DMS79 treated with DMSO at 0.1 percent for 48 hours (cell line): ENCODE measurements at places on chromosomes 16 and 17.

DNA sequence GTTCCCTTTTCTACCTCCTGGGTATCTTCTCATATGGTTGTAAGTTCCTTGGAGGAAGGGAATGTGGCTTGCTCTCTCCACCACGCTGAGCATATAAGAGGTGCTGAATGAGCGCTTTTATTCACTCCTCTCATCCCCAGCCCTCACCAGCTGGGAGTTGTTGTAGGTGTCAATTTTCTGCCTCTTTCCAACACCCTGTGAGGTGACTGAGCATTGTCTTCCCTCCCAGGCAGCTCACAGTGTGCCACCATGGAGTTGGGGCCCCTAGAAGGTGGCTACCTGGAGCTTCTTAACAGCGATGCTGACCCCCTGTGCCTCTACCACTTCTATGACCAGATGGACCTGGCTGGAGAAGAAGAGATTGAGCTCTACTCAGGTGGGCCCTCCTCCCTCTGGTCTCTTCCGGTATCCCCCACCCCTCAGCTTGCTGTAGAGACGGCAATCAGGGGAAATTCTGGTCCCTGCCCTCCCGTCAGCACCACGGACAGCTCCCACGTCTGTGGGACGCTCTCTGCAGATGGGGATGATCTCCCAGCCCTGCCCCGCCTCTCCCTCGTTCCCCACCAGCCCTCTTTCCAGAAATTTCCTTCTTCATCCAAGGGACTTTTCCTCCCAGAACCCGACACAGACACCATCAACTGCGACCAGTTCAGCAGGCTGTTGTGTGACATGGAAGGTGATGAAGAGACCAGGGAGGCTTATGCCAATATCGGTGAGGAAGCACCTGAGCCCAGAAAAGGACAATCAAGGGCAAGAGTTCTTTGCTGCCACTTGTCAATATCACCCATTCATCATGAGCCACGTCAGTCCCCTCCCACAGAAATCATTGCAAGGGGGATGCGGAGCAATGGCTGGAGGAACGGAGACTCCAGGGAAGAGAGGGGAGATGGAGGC, 18.3 kb downstream of the CIITA start:
- DNase-seq: no peak

GRCh38 chr16:23209606-23210005, 27.1 kb downstream of the SCNN1G start:
- DNase-seq: no peak

DNA sequence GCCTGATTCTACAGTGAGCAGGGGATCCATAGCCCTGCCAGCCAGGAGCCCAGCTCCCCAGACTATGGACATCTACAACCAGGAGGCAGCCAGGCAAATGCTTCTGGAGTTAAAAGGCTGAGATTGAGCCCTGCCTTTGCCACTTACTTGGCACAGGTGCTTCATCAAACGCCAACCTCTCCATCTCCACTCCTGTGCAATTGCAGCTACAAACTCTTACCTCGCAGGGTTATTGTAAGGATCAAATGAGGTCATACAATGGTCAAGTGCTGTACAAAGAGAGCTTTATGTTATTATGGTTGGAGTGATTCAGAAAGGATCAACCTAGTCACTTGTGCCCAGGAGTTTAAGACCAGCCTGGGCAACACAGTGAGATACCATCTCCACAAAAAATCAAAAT, 9.8 kb upstream of the MYO18A start:
- DNase-seq: peak; percentile 9

GRCh38 chr17:77570565-77570898, 388.0 kb upstream of the TNRC6C start:
- no peak for DNase-seq

- no peak for DNase-seq
Observed at GRCh38 chr17:77510133-77510796, 369.5 kb downstream of the SEC14L1 start.

DNA sequence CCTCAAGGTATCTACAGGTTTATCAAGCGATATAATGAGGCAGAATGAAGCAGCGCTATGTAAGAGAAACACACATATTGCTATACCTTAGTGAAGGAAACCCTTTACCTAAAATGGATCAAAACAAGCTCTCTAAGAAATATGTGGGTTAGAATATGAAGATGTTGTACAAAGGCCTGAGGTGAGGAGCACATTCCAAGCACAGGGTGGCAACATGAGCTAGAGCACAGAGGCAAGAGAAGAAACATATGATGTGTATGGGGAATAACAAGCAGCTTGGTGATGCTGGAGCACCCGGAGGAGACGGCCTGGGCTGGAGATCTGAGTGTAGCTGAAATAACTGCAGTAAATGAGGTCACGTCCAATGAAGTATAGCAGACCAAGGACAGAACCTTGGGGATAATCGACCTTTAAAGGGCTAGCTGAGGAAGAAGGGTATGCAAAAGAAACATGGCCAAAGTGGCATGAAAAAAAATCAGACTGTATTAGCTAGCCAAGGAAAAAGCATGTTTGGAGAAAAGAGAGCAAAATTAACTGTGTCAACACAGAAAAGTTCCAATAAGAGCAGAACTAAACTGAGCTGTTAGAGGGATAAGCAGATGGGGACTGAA, 44.0 kb downstream of the MARVELD3 start:
- no peak for DNase-seq
